ENCODE measurements at places on chromosomes 13 and 19.

GRCh38 chr13:106814463-106814862, 246.5 kb upstream of the ARGLU1 start:
- DNase-seq, result no peak

GRCh38 chr19:16441661-16442162, 30.1 kb downstream of the EPS15L1 start:
- no peak for DNase-seq

DNA sequence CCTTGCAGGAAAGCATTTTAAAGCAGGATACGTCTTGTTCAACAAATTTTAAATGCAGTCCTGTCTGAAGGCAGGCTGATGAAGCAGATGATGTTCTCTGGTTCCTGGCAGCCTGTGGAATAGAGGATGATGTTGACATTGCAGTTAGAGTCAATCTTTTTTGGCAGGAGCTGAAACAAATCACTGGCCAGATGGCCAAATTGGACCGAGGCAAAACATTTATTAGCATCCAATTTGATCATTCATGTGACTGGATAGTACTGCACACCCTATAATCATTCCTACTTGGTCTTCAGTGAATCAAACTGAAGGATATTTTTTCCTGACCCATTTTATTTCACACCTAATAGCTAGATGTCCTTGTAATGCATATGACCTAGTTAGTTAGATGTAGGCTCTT, 172.2 kb upstream of the SLC10A2 start:
- no peak for DNase-seq

DNA sequence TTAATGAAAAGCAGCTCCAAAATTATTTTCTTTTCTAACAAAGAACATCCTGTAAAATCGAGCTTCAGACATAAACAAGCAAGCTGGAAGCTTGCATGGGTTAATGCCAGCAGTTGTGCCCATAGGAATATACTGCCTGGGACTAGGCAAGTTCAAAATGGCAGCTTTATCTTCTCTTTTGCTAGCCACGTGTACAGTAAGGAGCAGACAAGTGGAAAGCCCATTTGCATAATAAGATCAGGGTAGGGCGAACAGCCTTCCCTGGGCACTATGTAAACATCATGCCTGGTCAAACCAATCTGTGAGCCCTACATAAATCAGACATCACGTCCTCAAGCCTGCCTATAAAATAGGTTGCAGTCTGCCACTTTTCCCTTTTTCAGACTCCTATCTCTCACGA, 489.7 kb downstream of the RFC3 start:
- no peak for DNase-seq

GRCh38 chr19:17969096-17969792, 2.3 kb downstream of the KCNN1 start:
- DNase-seq, result no peak

GRCh38 chr13:107211073-107211472, 643.1 kb upstream of the ARGLU1 start:
- peak; percentile 65 for DNase-seq

DNA sequence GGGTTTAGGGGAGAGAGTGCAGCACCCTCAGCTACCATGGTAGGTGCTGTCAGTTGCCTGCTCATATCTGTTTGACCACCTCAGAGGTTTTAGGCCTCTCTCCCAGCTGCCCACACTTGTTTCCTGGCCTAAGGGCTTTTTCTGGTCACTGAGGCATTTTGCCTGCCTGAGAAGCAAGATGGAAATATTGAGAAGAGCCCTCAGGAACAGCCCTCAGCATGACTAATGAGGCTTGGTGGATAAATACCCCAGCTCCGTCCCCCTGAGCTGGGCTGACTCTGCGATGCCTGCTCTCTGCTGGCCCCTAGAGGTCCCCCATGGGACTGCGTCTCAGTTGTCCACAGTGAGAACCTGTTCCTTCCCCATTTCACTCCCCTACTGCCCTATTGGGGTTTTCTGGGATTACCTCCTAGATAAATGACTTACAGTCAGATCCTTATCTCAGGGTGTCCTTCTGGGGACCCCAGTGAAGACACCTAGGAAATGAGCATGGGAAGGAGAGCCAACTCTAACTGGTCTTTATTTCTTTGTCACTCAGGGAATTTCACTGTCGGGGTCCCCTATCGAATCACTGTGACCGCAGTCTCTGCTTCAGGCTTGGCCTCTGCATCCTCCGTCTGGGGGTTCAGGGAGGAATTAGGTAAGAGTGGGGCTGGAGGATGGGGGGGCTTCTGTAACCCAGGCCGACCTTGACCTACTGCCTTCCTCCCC, 13.3 kb downstream of the PALM3 start:
- peak; percentile 69 for DNase-seq

DNA sequence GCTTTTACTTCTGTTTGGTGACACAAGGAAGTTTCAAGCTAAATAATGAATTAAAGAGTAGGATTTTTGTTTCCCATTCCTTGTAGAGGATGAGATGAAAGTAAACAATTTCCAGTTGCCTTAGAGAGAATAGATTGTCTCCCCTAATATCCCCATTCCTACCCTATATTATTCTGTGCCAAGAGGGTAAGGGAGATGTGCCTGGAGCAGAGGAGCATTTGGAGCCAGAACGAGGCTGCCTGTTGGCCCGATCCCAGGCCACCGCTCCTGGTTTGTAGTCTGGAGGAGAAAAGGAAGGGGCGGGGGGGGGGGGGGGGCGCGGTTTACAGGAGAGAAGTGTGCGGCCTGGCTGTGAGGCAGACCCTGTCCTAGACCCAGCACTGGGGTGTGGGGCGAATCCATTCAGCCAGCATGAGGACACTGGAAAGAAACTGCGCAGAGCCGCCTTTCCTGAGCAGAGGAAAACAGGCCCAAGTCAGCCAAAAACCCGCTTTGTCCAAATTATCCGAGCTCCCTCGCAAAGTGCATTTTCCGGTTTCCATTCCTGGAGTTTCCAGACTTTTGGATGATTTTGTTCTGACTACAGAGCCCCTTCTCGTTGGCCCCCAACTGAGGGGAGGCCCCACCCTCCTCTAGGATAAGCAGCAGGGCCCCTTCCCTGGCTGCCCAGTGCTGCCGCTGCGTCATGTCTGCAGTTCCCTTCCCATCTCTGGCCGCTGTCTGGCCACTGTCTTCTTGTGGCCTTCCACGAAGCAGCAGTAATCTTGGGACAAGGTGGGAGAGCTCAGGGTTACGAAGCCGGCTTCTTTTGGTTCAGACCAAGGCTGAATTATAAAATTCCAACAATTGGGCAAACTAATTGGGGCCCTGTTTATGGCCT, 23.0 kb downstream of the NFIX start:
- DNase-seq, result no peak

DNA sequence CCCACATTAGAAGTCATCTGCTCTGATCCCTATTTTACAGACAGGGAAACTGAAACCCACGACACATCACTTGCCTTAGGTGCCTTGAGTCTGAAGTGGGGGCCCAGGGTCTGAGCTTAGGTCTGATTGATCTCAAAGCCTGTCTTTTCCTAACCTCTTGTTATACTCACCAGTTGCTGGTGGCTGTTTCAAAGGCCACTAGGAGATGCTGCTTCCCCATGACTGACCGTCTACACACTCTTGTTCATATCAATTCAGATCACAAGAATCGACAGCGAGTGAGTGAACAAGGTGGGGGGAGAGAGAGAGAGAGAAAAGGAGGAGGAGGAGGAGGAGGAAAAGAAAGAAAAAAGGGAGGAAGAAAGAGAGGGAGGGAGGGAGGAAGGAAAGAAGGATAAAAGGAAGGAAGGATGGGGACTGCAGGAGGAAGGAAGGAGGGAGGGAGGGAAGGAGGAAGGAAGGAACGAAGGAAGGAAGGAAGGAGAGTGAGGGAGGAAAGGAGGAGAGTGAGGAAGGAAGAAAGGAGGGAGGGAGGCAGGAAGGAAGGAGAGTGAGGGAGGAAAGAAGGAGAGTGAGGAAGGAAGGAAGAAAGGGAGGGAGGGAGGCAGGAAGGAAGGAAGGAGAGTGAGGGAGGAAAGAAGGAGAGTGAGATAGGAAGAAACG, 3.3 kb downstream of the OR10H1 start:
- DNase-seq, result no peak

DNA sequence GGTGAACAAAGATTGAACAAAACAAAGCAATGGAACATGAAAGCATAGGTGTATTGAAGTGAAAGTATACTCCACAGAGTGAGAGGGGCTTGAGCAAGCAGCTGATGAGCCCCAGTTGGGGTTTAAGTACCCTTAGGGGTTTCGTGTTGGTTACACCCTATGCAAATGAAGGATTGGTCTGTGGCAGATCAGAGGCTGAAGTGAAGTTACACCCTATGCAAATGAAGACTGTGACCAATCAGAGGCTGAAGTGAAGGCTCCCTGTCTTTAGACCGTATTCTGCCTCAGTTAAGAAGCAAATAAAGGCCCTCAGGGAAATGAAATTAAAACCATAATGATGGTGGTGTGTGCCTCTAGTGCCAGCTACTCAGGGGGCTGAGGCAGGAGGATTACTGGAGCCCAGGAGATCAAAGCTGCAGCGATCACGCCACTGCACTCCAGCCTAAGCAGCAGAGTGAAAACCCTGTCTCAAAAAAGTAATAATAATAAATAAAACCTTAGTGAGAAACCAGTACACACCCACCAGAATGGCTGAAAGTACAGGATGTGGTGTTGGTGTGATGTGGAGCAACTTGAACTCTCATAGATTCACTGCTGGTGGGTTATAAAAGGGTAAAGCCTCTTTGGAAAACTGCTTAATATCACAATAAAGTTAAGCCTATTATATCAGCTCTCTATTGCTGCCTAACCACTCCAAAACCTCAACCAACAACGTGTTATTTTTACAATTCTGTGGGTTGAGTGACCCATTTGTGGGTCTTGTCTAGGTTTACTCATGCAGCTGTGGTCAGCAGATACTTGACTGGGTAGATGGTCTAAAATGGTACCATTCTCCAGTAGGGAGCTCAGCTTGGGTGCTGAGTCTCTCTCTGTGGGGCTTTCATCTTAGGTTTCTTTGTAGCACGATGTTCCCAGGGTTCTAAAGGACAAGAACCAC, 12.8 kb upstream of the UPF3A start:
- no peak for DNase-seq

DNA sequence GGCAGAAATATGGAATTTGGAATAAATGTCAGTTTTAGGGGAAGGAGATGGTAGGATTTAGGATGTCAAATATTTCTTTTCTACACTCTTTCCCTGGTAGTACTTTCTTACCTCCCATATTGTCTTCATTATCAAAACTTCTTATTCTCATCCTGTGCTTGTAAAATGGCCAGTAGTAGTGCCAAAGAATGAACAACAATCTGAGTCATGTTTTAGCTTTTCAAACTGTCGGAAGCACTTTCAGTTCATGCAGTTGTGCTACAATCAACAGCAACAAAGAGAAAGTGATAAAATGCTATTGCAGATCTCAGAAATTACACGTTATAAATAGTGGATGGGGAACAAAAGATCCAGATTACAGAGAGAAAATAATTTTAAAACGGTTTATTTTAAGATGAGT, 193.7 kb upstream of the RXFP2 start:
- no peak for DNase-seq

- no peak for DNase-seq
Measured at GRCh38 chr19:48353677-48354076, 10.1 kb downstream of the TMEM143 start.

DNA sequence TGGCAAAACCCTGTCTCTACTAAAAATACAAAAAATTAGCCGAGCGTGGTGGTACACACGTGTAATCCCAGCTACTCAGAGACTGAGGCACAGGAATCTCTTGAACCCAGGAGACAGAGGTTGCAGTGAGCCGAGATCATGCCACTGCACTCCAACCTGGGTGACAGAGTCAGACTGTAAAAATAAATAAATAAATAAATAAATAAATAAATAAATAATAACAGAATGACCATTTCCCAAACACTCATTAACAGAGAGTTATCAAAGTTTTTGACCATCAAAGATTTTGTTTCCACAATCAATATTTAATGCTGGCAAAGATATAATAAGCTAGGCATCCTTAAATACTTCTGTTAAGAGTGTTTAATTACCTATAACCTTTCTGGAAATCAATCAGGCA, 299.4 kb downstream of the KCTD12 start:
- no peak for DNase-seq

GRCh38 chr19:47348819-47349795, at the start of gene DHX34:
Gene DHX34 (plus strand): TSS chr19:47349315. CDS start chr19:47353031, 3,716 bp downstream.
- peak; percentile 100 for DNase-seq

GRCh38 chr13:114112826-114113322, 19.5 kb downstream of the RASA3 start:
- DNase-seq, result no peak

GRCh38 chr19:33821871-33822270, 25.2 kb downstream of the KCTD15 start:
- DNase-seq, result no peak

- no peak for DNase-seq
Measured at GRCh38 chr13:47621931-47622330, 379.1 kb downstream of the SUCLA2 start.

- no peak for DNase-seq
Measured at GRCh38 chr19:12314553-12314952, 18.9 kb downstream of the ZNF563 start.

GRCh38 chr13:42211704-42212464, 60.1 kb upstream of the AKAP11 start:
- DNase-seq, result no peak

DNA sequence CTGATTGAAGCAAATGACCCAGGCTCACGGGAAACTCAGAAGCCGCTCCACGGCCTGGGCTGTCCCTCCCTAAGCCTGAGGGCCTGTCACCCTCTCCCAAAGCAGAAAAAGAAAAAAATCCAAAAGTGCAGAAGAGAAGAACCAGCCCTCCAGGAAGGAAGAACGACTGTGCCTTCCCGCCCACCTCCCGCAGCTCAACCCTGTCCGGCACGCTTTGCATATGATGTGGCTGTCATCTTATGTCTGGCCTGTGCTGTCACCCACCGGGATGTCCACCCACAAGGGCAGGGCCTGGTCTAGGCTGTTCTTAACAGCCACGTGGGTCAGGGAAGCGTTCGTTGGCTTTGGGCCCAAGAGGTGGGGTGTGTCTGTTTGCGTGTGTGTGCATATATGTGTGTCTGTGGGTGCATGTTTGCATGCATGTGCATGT, 13.7 kb downstream of the ZBTB7A start:
- DNase-seq, result no peak

DNA sequence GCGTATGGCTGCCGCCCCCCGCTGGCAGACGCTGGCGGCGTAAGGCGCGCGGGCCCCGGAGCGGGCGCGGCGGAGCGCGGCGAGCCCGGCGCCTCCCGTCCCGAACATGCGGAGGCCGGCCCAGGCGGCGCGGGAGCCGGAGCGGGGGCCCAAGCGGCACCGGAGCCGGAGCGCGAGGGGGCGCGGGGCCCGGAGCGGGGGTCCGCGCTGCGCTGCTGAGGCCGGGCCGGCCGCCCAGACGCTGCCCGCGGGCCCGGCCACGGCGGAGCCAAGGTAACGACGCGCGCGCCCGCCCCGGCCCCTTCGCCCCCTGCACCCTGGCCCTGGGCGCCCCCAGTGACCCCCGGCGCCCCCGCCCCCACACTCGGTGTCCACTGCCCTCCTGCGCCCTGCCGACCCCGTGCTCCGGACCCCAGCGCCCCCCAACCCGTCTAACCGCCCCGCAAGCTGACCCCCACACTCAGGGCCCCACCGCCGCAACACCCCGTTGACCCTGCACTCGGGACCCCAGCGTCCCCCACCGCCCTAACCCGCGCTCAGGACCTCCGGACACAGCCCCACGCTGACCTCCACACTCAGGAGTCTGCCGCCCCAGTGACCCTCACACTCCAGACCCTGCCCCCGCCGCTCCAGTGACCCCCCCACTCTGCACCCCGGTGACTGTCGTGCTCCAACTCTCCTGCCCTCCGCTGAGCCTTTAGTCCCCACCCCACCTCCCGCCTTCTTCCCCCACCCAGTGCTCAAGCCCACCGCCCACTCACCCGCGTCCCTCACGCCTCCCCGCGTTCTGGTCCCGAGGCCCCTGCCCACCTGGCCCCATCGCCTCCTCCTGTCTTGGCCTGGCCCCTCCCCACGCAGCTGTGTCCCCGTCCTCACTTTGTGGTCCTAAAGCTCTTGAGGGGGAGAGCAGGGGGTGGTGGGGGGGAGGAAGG, at the start of gene CSNK1G2:
Gene CSNK1G2 (plus strand): TSS at position 27 of the 932 bp plus-strand sequence. CDS start 28,601 bp downstream, outside the sequence.
- no peak for DNase-seq

- no peak for DNase-seq
Measured at GRCh38 chr19:3496392-3497273, 3.8 kb downstream of the DOHH start.

All from AG08396 (cell line).